ENCODE measurements at places on chromosomes 5 and 9.

GRCh38 chr5:11617080-11617479, 287.2 kb downstream of the CTNND2 start:
- DNase-seq: no peak

- DNase-seq: no peak
Measured at GRCh38 chr9:126218359-126219125, 108.1 kb upstream of the MVB12B start.

DNA sequence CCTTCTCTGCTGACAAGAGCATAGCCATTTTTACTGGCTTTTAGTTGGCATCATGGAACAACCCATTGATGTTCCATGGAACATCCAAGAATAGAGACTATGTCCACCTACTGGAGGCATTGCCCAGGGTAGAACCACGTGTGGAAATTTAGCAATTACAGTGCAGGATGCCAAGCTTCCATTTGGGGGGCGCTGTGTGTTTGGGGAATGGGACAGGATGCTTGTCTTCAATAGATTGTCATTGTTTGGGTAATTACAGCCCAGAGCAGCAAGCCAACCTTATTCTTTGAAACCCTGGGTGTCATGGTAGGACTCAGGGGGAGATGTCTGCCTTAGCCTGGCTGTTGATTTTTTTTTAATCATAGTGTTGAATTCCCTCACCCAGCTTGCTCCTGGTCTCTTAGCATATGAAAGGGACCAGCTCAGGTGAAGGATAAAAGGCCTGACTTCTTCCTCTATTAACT, 171.1 kb downstream of the DOCK2 start:
- DNase-seq: no peak

DNA sequence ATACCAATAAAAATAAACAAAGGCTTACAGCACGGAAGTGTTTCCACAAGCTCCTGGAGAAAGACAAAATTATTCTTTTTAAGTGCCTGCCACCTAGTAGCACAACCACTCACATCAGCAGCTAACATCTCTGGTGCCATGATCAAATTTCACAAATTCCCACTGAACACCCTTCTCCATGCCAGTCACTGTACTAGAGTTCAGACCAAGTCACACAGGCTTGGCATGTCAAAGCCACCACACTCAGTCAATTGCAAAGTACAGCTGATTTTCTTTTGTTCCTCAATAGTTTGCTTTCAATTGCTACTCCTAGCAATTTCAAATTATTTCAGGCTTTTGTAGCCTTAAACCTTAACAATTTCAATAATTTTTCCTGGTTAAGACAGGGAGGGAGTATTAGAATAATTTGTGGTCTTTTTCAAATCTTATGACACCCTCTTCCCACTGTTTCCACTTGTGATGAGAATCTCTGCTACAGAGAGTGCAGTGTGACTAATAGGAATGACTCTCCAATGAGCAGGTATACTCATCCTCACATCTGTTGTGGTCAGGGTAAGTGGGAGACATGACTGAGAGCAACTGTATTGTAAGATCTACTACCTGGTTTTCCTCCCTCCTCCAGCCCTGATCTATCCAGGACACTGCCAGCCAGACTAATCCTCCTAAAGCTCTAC, 46.2 kb downstream of the RNF145 start:
- no peak for DNase-seq

DNA sequence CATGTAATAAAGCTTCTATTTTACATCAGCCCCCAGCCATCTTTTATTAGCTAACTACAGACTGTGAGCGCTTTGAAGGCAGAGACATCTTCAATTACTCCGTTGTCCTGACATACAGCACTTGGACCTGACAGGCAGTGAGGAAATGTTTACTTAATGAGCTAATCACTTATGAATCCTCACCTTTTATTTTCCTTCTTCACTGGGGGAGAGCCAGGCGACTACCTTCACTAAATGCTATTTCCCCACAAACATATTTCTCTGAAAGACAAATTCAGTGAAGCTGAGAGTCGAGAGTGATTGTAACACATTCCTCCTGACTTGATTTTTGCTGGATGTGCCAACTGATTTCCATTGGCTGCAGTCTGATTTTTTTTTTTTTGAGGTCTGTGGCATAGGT, 192.1 kb upstream of the CLINT1 start:
- no peak for DNase-seq

- no peak for DNase-seq
Measured at GRCh38 chr5:143248822-143249579, 154.5 kb downstream of the NR3C1 start.

DNA sequence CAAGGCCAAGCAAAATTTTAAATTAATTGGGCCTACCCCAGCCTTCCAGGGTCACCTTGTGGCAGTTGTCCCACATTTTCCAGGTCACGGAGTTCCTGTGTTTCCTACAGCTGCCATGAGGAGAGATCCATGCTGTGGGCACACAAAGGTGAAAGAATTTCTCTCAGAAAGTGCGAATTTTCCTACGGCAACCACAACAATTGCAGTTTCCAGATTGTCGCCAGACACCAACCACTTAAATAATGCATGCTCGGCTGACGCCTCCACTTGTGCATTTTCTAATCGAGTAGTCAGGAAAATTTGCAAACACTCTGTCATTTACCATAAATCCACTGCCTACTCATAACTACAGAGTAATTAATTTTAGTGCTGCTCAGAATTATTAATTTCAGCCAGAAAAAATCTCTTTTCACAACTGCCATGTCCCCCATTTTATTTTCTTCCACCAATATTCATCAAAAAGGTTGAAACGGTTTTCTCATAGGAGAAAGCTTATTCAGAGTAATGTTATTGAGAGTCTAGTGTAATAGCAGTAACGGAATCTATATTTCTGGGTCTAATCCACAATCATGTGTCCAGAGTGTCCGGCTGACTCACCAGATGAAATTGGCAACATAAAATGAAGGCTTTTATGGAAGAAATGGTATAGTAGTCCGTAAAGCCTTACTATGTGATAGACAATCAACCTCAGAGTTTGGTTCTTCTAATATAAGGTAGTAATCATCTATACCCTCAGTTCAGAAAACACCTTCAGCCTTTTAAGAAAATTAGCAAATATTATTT, 389.8 kb downstream of the NR2F1-AS1 start:
- DNase-seq: no peak

- DNase-seq: no peak
Measured at GRCh38 chr5:140311011-140311467, 8.1 kb upstream of the PFDN1 start.

DNA sequence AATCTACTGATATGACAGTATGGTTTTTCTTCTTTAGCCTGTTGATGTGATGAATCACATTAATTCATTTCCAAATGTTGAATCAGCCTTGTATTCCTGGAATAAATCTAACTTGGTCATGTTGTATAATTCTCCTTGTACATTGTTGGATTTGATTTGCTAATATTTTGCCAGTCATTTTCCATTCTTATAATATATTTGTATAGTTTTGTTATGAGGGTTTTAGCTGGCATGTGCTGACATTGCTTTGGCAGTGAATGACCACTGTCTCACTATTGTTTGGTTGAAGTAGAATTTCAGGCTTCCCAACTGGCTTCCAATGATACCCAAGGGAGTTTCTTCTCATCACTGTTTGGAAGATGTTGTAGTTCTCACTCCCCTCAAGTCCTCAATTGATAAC, 983.0 kb upstream of the PTPRD start:
- DNase-seq: no peak

GRCh38 chr5:60077292-60077691, 183.8 kb upstream of the PDE4D start:
- no peak for DNase-seq

GRCh38 chr9:5435912-5436311, 1.8 kb downstream of the PLGRKT start:
- no peak for DNase-seq

DNA sequence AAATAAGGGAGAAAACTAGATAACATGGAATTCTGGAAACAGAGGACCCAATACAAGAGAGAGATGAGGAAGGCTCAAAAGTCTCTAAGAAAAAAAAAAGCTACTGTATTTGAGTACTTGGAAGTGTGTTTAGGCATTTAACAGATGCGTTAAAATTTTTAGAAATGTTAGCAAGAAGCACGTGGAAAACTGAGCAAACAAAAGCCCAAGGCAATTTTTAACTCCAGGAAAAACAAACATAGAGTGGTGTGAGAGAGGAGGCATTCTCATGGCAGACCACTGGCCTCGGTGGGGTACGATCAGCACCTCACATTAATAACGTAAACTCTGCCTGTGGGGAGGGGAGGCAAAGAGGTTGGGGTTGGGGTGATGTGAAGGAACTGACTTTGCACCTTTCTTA, 321.4 kb downstream of the GADD45G start:
- DNase-seq: no peak

- no peak for DNase-seq
Measured at GRCh38 chr5:174503461-174504265, 220.7 kb upstream of the MSX2 start.

- no peak for DNase-seq
Measured at GRCh38 chr9:115978659-115979096, 174.9 kb upstream of the PAPPA start.

DNA sequence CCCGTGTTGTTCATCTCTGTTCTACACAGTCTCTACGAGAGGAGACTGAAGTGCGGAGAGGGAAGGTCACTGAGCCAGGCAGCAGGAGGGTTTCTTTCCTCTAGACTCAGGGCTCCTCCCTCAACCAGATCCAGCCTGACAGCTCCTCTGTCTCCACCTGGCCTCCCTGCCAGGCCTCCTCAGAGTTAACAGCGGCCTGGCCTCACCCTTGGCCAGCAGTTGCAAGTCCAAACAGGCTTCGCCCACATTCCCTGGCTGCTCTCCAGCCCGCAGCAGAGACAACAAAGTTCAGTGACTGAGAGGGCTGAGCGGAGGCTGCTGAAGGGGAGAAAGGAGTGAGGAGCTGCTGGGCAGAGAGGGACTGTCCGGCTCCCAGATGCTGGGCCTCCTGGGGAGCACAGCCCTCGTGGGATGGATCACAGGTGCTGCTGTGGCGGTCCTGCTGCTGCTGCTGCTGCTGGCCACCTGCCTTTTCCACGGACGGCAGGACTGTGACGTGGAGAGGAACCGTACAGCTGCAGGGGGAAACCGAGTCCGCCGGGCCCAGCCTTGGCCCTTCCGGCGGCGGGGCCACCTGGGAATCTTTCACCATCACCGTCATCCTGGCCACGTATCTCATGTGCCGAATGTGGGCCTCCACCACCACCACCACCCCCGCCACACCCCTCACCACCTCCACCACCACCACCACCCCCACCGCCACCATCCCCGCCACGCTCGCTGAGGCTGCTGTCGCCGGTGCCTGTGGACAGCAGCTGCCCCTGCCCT, at the start of gene HRCT1:
TSS of gene HRCT1 (plus strand) at position 291 of the 768 bp plus-strand sequence. CDS start at position 377, 86 bp downstream.
- no peak for DNase-seq

DNA sequence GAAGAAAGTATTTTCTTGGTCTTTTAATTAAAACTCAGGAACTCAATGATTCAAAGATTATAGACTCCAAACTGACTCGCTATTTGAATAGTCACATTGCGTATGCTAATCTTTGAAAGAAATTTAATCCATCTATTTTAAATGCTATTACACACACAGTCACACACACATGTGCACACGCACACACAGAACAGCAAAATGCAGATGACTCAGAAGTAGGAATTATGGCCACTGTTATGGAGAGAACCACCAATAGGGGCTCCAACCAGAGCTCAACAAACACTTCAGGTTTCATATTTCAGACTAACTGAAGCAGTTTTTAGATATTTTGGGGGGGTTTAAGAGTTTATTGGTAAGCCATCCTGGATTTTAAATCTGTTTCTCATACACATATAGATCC, 1917.9 kb downstream of the EFNA5 start:
- DNase-seq: no peak

- no peak for DNase-seq
Measured at GRCh38 chr9:134283692-134284265, 42.5 kb upstream of the RXRA start.

DNA sequence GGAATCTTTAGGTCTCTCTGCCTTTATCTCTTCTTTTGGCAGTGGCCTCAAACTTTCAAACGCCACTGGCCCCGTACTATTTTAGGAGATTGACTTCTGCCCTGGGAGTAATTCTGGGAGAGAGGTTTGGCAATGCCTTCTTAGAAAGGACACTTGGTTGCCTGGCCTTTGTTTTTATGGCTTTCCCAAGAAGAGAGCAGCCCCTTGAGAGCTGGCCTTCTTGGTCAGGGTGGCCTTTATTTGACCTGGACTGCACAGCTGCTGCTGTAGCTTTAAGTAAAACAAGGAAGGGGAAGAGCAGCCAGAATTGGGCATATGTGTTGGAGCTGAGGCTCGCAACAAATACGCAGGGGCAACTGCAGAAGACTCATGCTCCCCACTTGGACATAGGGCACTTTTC, 60.8 kb downstream of the PTPN3 start:
- DNase-seq: no peak

- no peak for DNase-seq
Measured at GRCh38 chr5:95669540-95669939, 13.3 kb downstream of the SPATA9 start.

GRCh38 chr5:55497712-55498111, 37.1 kb downstream of the PLPP1 start:
- DNase-seq: no peak

DNA sequence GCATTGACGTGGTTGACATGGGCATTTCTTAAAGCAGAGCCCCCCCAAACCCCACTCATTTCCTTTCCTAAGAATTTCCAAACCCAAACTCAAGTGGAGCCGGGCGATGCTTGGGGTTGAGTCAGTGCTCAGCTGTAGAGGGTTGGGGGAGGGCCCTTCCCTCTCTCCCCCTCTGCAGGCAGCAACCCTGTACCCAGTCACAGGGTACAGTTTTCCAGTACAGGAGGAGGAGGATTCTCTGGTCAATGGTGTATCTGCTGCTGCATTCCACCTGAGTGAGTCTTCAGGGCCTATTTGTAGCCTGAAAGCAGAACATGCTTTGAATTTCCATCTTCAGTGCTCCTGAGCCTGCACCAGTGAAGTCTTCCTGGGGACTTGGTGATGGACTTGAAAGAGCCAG, 55.8 kb downstream of the ENTREP1 start:
- no peak for DNase-seq

DNA sequence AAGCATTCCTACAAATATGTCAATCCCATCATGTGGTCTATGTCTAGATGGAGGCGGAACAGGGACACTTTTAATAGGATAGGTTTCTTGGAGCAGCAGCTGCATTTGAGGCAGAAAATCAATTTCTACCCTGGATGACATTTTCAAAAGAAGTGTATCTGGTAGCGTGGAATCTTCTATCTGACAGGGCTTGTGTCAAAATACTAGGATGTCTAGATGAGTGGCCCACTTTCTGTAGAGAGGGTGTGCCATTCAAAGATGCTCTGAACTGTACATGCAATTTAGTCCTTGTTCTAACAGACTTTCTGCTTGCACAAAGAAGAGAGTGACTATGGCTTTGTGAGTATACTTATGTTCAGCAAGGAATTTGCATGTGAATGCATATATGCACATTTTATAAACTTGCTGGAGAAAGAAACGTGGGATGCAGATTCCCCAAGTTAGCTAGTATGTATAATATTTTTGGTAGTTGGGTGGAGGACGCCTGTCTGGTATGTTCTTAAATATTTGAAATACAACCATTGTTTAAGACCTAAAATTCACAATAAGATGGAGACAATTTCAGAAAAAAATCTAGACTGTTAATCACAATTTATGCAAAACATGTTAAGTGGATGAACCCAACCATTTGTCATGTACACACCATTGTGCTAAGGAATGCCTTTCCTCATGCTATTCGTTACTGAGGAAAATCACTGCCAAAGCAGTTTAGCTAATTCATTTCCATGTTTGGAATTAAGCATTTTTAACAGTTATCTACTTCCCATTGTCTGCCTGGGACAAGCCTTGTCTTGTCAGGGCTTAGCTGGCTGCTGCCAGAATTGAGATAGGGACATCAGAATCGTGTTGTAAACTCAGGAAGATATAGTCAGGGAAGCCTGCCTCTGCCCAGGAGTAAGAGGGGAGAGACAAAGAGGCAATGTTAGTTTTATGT, 129.1 kb upstream of the MEF2C start:
- no peak for DNase-seq

GRCh38 chr9:31519826-31520225, 864.6 kb upstream of the ACO1 start:
- no peak for DNase-seq

Data from stimulated activated CD4-positive, alpha-beta T cell treated with anti-CD3 and anti-CD28 coated beads, Interleukin-1b, Interleukin-23, amount 100 ng/mL, for 24 hours (primary cell).